ENCODE measurements at places on chromosomes 5 and 9. TPM values are rescaled to one million over a fixed set of nuclear protein-coding genes. Genes with fewer than 3 reads are reported as not detected.

Gene PCDHGB3
- 2.9 TPM for polyA plus RNA-seq

- DNase-seq: no peak
These were observed 528.8 kb upstream of the PTGER4 start for GRCh38 chr5:40150896-40151295.

DNA sequence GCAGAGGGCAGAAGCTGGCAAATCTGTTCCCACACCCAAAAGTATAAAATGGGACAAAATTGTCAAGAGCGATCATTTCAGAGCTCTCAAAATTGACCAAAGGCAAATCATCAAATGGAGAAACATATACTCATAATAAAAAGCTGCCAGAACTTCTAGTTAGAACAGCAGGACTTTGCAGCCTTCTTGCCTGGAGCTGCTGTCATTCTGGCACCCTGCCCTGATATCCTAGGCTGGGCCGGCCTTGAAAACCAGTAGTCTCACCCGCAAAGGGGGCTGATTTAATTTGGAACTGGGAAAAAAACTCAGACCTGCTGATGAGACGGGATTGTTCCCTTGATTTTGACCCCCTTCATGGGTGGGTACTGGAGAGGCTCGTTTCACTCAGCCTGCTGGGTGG, 18.5 kb downstream of the OR2V1 start:
- no peak for DNase-seq

DNA sequence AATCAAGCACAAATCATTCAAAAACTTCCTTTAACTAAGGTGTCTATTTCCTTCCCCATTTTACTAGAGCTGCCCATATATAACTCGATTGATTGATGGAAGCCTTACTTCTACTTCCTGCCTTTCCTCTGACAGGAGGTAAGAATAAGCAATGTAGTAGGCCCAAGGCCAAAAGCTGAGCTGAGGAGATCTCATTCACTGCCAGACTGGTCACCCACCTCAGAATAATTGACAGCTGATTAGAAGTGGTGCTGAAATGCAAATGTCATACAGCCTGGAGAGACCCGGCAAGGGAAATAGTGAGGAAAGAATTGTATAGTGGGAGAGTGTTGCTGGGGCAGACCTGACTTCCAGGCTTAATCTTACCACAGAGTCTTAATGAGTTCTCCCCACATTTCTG, 239.9 kb downstream of the SAXO1 start:
- DNase-seq: no peak

GRCh38 chr5:169656125-169656901, 19.2 kb downstream of the DOCK2 start:
- no peak for DNase-seq

Gene FLT4
- polyA plus RNA-seq: 35.3 TPM

Data from left renal cortex interstitium (tissue), 4 donors.